ENCODE measurements at places on chromosomes 4 and X.

DNA sequence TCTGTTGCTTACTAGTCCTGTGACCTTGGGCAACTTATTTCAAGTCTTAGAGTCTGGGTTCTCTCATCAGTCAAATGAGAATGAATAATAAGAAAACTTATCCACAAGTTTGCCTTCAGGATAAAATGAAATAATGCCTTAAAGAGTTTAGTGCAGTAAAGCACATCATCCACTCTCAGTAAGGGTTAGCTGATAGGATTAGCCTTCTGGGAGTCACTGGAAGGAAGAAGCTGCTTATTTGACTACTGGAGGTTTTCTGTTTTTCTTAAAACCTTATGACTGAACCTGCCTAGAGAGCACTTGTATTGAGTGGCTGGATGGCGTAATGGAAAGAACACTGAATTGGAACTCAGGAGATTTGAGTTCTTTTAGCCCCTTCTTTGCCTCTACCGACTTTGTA lies 1.8 kb downstream of the RNF128 start:
- no peak for DNase-seq

GRCh38 chr4:8220661-8221450 lies 21.8 kb downstream of the SH3TC1 start:
- DNase-seq: no peak

GRCh38 chr4:143282211-143282707 lies 54.4 kb upstream of the GAB1 start:
- no peak for DNase-seq

DNA sequence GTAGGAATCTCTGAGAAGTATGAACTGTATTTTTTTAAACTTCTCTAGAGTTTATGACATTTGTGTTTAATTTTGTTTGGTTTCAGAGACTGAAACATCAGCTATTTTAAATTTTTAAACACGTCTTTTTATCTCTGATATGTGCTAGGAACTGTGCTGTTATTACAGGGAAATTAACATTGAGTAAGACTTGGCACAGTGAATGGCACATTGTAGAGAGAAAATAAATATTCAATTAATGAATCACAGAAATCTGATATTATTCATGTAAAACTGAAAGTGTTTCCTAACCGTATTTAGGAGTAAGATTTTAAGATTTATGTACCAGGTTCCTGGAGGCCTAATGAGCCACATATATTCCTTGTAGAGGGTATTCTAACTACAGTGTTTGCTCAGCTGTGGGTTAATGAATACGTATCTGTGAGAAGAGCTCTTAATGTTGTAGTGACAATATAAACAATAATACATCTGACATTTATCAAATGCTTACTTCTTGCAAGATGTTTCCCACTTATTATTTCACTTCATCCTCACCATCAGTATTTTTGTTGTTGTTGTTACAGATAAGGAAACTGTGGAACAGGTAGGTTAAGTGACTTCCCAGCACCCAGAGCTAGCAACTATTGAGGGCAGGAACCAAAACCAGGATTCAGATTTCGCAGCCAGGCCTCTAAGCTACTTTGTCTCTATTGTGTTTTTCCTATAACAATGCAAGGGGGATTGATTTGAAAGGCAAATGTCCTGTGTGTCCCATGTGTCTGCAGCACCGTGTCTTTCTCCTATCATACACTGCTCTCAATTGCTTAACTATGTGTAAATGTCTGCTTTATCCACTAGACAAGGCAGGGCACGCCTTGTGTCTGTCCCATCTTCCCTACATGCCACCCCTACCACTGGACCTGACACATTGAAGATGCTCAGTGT lies 121.1 kb upstream of the FAM9C start:
- DNase-seq: no peak

- DNase-seq: no peak
These were observed 21.4 kb upstream of the SCRG1 start for GRCh38 chr4:173420324-173420752.

DNA sequence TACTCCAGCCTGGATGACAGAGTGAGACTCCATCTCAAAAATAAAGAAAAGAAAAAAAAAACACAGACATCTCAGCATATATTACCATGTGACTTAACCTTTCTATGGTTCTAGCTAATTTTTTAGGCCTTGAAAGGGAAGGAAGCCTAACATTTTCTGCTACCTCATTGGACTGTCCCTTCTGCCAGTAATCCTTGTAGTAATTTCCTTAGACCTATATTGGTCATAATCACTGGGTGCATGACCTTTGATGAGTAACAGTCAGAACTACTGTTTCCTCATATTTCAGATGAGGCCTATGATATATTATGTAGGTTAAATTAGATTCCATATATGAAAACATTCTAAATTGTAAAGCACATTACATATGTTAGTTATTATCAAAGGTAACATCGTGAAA lies 9.6 kb downstream of the XIAP start:
- DNase-seq: no peak

- peak; percentile 67 for DNase-seq
These were observed 18.2 kb downstream of the ELF4 start for GRCh38 chrX:130091980-130092522.

GRCh38 chr4:139798456-139798855 lies 132.8 kb downstream of the MGST2 start:
- DNase-seq: no peak

DNA sequence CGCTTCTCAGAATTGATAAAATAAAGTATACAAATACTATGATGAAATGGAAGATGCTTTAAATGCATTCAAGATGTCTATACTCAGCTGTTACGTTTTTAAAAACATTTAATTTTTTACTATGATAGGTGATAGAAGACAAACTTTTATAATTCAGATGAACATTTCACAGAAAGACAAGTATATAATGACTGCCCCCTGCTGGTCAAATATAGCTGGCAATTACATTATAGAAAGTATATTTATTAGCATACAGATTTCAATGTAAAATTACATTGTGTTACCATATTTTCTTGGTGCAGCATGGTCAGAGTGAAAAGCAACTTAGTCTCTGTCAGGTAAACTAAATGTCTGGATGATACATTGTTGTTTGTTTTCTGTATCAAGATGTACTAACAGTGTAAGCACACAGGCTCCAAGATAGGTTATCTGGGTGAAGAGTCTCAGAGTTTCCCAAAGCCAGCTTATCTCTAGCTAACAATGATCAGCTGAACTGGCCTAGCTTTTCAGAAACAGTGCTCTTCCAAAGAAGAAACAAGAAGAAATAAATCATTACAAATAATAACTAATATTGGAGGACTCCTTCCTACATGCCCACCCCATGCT lies 54.1 kb downstream of the SRPX start:
- DNase-seq: peak; percentile 0

DNA sequence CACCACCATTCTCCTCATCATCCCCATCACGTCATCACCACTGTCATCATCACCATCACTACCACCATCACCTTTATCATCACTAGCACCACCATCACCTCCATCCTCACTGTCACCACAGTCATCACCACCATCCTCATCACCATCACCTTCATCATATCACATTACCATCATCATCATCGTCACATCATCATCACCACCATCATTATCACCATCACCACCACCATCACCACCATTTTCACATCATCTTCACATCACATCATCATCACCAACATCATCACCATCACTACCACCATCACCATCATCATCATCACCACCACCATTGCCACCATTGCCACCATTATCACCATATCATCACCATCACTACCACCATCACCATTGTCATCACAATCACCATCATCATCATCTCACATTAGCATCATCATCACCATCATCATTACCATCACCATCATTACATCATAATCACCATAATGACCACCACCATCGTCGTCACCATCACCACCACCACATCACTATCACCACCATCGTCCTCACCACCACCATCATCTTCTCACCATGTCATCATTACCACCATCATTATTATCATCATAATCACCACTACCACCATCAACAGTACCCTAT lies 46.3 kb upstream of the NKX1-1 start:
- no peak for DNase-seq

GRCh38 chr4:53748328-53748772 lies 157.1 kb upstream of the LNX1 start:
- no peak for DNase-seq

GRCh38 chr4:86908251-86908657 lies 16.0 kb upstream of the C4orf36 start:
- DNase-seq: no peak

DNA sequence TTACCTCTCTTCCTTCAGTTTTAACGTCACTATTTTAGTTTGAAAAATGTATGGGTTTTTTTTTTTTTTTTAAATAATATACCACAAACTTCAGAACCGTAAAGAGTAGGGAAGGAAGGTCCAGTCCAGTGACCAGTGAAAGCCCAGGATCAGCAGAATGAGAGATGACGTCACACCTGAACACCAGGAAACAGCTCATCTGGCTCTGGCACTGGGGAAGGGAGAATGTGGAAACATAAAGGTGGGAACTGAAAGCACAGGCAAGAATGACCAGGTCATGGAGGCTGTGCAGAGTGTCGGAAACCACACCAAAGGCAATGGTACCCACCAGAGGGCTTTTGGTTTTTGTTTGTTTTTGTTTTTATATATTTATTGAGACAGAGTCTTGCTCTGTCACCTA lies 141.2 kb downstream of the DHX15 start:
- DNase-seq: no peak

DNA sequence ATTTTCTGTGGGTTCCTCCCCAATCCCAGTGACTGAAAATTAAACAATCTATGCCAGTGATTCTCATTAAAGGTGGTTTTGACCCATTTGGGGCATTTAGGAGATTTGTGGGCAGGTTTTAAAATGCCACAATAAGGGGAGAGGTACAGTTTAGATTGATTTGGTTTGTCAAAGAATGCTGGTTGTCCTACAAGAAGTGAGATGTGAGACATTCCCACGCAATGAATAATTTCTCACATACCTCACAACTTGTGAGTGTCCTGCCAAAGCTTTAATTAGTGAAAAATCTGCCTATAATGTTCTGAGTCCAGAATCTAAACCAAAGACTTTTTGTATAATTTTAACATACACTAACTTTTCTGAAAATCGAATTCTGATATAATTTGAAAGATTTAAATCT lies 199.4 kb downstream of the MAPK10 start:
- no peak for DNase-seq

DNA sequence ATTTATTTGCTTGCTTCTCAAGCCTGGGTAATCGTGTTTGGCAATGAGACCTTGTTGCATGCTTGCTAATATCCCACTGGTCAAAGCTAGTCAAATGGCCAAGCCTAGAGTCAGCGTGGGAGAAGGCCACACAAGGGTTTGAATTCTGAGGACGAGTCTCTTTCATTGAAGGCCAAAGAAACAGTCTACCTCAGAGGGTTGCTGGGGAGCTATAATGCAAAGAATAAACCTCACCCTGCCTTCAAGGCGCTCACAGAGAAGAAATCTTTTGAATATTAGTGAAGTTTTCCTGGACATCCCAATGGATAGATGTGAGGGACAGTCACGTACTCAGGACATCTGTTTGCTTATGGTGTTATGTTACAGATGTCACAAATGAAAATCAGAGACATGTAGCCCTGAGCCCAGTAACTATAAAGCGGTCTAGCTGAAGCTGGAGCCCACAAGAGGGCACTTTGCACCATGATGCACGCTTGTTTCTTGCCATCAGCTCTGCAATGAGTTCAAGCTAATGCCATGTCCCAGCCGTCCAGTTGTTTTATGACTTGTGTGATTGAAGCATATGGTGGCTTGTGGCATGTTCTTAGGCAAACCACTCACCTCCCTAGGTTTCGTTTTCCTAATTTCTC lies 1.1 kb upstream of the TLR3 start:
- peak; percentile 1 for DNase-seq

DNA sequence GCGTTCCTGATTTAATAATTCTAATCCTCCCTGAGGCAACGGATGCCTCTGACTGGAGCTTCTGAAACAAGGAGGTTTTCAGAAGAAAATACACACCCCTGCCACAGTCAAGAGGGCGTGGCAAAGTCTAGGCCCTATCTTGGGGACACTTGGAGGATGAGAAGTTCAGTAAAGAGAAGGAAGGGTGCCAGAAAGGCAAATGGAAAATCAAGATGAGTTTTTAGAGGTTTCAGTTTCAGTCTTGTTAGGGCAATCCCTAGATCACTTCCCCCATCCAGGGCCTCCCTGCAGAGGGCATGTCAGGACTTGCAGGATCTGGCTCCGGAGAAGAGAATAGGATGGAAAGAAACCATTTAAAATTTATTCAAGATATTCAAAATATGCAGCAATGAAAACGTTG lies 28.5 kb upstream of the FGF2 start:
- DNase-seq: no peak

- DNase-seq: no peak
These were observed 86.0 kb upstream of the PGRMC2 start for GRCh38 chr4:128373628-128374027.

DNA sequence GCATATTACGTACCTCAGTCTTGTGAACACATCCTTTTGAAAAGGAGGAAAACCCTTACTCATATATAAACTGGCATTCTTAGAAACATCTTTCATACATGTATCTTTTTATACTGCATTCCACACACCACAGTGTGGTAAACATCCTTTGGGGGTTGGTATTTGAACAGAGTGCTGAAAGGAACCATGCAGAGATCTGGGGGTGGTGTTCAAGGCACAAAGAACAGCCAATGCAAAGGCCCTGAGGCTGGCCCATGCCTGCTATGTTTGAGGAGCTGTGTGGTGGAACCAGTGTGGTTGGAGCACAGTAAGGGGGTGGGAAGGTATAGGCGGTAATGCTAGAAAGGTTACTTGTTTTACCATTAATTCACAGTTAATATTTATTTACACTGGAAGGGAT lies 2.0 kb downstream of the ELK1 start:
- no peak for DNase-seq

GRCh38 chrX:134599184-134599914 lies 58.9 kb downstream of the PLAC1 start:
- DNase-seq: peak; percentile 12

GRCh38 chr4:15118292-15118691 lies 116.0 kb downstream of the CPEB2 start:
- no peak for DNase-seq

DNA sequence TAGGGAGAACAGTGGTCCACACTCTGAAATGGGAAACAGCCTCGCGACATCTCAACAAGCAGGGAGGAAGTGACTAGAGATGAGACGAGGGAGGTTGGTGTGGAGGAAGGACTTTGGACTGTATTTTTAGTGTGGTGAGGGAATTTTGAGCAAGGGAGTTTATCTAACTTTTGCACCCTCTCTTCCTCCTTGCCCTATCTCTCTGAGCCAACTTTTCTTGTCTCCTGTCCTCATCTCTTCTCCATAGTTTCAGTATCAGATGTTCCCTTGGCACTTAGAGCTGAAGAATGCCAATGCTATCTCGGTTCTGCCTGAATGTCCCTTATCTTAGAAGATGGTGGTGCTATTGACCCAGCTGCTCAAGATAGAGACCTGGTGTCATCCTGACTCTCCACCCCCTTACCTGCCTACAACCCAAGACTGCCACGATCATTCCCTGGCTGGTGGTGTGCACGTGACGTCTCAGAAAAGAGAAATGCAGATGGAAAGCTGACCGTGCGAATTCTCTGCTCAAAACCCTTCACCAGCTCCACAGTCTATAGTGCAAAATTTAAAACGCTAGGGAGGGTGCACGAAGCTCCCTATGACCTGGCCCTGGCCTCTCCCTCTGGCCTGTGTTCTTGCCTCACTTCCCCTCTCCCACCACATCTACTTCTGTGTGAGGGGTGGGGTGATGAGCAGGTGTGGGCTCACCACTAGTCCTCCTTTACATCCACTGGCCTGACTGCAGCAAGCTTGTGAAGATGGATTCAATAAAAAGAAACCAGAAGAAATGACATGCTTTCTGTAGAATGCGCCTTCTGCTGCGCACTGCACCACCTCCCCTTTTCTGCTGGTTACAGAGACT lies 20.9 kb downstream of the MPP1 start:
- no peak for DNase-seq

Measured in activated T-cell treated with anti-CD3 and anti-CD28 coated beads for 24 hours (primary cell).